ENCODE measurements at places on chromosomes 16 and 17.
A peak's percentile ranks its signal among the peaks of the same experiment; 100 is the strongest.

DNA sequence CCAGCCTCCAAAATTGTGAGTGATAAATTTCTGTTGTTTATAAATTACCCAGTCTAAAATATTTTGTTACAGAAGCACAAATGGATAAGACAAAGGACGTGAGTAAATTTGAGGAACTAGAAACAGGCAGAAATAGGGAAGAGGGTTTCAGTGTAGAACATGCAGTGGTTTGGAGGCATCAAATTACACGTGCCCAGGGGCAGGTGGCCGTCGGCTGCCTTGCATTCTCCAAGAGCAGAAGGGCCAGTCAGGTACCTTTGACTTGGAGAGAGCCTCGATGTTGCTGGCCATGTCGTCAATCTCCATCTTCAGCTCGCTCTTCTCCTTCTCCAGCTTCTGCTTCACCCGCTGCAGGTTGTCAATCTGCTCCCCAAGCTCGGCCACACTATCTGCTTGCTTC is 54.3 kb downstream of the MYH13 start:
- ATAC-seq: no peak

GRCh38 chr17:43627653-43628052 is 34.1 kb downstream of the MEOX1 start:
- ATAC-seq: no peak

GRCh38 chr17:63337579-63337978 is 108.5 kb downstream of the CYB561 start:
- no peak for ATAC-seq

- no peak for ATAC-seq
Observed at GRCh38 chr17:2532146-2532720, 20.5 kb upstream of the METTL16 start.

DNA sequence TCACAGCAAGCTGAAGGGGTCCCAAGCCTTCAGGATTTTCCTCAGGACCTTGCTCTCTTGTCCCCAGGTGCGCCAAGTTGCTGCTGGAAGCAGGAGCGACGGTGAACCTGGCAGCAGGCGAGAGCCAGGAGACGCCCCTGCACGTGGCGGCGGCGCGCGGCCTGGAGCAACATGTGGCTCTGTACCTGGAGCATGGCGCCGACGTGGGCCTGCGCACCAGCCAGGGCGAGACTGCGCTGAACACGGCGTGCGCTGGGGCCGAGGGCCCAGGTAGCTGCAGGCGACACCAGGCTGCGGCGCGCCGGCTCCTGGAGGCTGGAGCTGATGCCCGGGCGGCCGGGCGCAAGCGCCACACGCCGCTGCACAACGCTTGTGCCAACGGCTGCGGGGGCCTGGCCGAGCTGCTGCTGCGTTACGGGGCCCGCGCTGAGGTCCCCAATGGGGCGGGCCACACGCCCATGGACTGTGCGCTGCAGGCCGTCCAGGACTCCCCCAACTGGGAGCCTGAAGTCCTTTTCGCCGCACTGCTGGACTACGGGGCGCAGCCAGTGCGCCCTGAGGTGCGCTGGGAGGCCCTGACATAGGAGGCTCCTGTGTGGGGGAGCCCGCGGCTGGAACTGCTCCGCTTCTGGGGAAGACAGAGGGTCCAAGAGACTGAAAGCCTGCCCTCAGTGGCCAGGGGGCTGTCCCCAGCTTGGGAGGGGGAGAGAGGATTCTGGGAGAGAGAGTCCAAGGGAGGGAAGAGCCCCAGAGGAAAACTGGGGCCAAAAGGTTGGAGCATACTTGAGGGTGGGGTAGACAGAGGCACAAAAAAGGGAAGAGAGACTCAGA is 6.4 kb downstream of the ASB16 start:
- ATAC-seq: peak; percentile 19

DNA sequence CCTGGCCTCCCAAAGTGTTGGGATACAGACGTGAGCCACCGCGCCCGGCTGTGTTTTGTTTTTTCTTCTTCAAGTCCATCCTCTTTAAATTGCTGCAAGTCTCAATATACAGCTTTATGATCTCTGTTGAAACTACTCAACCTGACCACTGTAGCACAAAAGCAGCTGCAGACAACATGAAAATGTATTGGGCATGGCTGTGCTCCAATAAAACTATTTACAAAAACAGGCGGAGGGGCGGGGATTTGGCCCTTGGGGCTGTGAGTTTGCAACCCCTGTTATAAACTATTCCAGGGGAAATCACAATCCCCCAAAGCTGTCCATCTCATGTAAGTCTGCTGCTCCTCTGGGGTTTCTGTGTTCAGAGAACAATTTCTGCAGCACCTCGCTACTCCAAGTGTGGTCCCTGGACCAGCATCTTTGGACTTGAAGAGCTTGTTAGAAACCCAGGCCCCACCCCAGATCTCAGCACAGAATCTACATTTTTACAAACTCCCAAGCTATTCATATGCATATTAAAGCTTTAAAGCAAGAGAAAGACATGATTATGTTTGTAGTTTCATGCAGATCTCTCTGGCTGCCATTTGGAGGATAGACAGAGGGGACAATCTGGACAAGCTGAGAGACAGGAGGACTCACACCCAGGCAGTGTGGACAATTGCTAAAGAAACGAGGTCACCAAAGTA is 33.6 kb downstream of the TEKT5 start:
- ATAC-seq: no peak

GRCh38 chr16:17389384-17389783 is 81.4 kb downstream of the XYLT1 start:
- no peak for ATAC-seq

GRCh38 chr16:73483076-73483791 is 435.3 kb upstream of the ZFHX3 start:
- ATAC-seq: no peak

DNA sequence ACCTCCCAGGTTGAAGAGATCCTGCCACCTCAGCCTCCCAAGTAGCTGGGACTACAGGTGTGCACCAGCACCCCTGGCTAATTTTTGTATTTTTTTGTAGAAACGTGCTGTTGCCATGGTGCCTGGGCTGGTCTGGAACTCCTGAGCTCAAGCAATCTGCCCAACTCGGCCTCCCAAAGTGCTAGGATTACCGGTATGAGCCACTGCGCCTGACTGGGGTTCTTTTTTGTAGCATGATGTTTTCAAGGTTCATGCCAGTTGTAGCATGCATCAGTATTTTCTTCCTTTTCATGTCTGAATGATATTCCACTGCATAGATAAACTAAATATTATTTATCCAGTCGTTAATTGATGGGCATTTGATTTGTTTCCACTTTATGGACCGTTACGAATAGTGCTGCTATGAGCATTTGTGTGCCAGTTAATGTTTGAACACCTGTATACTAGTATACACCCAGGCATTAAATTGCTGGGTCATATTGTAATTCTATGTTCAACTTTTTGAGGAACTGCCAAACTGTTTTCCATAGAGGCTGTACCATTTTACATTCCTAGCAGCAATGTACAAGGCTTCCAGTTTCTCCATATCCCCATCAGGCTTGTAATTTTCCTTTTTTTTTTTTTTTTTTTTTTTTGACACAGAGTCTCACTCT is 24.8 kb upstream of the CEP20 start:
- ATAC-seq: no peak

DNA sequence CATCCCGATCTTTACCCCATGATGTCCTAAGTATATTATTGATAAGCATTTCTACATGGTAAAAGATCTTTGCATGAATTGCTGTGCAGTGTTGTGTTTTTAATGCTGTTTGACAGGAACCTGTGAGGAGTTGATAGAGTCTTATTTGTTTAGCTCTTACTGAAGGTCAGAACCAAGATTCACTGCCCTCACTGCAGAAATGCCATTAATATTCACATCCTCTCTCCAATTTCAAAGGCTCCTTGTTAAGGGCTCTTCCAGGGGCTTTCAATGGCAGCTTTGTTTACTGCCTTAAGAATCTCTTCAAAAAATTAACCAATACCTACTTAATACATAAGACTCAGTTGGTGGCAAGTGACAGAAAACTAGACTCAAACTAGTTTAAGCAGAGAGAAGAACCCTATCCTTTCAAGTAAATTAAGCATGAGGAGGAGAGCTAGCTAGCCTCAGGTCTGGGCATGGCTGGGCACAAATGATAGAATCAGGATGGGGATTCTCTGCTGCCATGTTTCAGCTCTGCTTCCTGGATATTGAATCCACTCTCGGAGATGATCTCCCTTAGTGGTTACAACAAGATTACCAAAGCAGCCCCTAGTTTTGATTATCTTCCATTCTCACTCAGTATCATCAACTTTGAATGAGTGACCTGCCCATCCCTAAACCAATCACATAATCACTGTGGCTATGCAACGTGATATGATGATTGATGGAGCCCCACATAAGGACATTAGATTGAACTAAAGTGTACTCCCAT is 311.8 kb downstream of the CDH11 start:
- ATAC-seq: no peak

DNA sequence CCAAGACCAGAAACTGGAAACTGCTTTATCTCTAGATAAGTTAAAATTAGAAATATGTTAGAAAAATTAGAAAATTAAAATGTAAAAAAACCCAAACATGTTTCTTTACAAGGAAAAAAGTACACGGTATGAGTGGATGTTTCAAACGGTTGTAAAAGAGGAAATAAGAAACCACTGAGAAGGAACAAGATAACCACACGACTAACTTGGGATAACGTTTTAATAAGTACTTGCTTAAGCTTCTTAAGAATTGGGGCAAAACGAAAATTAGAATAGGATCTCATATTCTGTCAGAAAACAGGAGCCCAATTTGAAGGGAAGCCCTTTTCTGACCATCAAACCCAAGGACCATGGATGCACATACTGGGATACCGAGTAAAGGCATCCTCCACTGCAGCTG is 31.0 kb downstream of the MBTPS1 start:
- ATAC-seq: no peak

GRCh38 chr16:57527027-57527426 is 9.3 kb downstream of the CCDC102A start:
- ATAC-seq: no peak

- ATAC-seq: peak; percentile 49
Observed at GRCh38 chr16:88405216-88406060, 22.7 kb downstream of the ZNF469 start.

DNA sequence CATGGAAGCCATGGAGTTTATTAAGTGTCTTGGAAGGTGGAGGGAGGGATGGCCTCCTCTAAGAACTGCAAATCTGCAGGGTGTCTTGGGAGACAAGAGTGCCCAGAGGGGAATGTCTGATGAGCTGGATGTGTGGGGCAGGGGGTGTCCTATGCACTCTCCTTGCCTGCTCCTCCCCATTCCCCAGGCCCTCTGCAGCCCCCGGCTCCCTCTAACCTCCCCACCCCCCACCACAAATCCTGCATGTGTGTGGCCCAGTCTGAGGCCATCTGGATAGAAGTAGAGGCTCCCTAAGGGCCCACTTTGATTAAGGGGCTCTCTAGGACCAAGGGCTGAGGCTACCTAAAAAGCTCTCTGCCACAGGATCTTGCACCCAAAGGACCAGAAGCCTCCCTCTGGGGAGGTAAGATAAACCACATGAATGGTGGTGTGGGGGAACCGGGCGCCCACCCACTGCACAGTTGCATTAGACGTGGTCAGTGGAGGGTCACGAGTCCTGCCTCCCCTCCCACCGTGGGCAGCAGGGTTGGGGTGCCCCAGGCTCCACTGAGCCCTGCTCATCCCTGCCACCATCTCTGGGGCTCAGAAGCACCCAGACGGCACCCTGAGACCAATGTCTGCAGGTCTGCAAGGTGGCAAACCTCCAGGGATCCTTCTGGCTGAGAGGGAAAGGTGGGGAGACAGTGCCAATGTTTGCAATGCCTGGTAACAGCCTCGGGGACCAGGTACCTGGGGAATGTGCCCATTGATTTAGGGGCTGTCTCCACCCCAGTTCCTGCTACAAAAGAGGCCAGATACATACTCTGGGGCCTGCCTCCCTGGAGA is 618 bp downstream of the AANAT start:
- no peak for ATAC-seq

DNA sequence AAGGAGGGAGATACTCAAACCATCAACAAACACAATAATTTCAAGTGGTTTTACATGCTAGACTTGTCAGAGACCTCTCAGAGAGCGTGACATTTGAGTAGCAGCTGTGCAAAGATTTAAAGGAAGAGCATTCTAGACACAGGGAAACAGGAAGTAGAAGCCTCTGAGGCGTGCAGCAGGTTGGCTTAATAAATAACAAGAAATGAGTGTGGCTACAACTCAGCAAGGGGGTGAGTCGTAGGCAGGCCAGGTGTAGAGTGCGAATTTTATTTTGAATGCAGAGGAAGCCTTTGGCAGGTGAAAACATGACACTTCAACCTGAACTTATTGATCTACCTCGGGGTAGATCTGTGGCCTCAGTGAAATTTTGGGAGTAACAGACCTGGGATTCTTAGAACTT is 73.2 kb upstream of the MRTFB start:
- no peak for ATAC-seq
